Colonic mucosa (tissue), 4 donors: ENCODE measurements at places on chromosomes 7 and 10. TPM values are rescaled to one million over a fixed set of nuclear protein-coding genes. Genes with fewer than 3 reads are reported as not detected.

- no peak overlapping the region for H3K4me3 ChIP-seq
- H3K36me3 ChIP-seq: no peaks in the 10 kb centered on the region
- no peaks in the 10 kb centered on the region for H3K27me3 ChIP-seq
- DNase-seq: no peak
Measured at GRCh38 chr10:16612115-16612980, 90.7 kb upstream of the C1QL3 start.

- H3K36me3 ChIP-seq: no peaks in the 10 kb centered on the region
- no peak overlapping the region for H3K4me3 ChIP-seq
- no peaks in the 10 kb centered on the region for H3K4me1 ChIP-seq
- DNase-seq: no peak
Measured at GRCh38 chr7:13288516-13288915, 601.1 kb downstream of the ARL4A start.

DNA sequence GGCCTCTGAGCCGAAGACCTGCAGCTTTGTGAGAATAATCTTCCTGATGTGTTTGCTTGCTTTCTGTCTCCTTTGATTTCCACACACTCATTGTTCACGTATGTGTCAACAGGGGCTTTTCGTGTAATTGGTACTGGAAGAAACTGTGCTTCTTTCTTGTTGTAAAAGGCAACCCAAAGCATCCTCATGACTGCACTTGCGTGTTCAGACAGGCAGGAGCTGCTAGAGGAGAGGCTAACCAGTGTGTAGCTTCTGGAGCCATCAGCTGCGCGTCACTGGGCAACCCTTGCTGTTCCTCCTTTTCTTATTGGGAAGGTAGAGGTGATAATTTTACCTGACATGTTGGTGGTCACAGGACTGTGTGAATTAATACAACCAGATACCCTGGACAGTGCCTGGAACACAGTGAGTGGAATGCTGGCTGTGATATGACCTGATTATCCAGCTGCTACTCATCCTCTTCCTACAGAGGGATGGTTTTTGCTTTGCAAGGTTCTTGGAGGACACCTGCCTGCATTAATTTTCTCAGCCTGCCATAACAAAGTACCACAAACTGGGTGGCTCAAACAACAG lies 213.0 kb downstream of the ABCA13 start:
- no peaks in the 10 kb centered on the region for H3K27me3 ChIP-seq
- no peaks in the 10 kb centered on the region for H3K4me1 ChIP-seq
- no peaks in the 10 kb centered on the region for H3K36me3 ChIP-seq
- no peak overlapping the region for H3K27ac ChIP-seq
- H3K4me3 ChIP-seq: no peak overlapping the region

Gene MEOX2
- 0.42 TPM for total RNA-seq

DNA sequence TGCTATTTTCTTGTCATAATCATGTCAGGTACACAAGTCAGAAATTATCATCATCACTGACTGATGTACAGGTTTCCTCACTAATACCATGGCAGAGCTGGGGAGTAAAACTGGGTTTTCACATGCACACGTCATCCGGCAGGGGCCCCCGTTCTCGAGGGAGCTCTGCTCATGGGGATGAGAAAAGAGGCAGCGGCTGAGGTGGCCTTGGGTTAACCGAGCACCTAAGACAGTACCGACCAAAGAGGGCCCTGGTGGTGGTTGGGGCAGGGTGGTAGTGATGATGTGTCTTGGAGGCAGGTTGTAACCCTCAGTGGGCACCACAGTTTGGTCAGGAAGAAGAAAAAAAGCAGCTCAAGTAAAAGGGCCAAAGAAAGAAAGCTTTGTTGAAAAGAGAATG lies 12.1 kb upstream of the TRPV6 start:
- no peaks in the 10 kb centered on the region for H3K4me1 ChIP-seq
- H3K4me3 ChIP-seq: no peak overlapping the region
- H3K36me3 ChIP-seq: no peaks in the 10 kb centered on the region

Gene FAM25A
- total RNA-seq: not detected

DNA sequence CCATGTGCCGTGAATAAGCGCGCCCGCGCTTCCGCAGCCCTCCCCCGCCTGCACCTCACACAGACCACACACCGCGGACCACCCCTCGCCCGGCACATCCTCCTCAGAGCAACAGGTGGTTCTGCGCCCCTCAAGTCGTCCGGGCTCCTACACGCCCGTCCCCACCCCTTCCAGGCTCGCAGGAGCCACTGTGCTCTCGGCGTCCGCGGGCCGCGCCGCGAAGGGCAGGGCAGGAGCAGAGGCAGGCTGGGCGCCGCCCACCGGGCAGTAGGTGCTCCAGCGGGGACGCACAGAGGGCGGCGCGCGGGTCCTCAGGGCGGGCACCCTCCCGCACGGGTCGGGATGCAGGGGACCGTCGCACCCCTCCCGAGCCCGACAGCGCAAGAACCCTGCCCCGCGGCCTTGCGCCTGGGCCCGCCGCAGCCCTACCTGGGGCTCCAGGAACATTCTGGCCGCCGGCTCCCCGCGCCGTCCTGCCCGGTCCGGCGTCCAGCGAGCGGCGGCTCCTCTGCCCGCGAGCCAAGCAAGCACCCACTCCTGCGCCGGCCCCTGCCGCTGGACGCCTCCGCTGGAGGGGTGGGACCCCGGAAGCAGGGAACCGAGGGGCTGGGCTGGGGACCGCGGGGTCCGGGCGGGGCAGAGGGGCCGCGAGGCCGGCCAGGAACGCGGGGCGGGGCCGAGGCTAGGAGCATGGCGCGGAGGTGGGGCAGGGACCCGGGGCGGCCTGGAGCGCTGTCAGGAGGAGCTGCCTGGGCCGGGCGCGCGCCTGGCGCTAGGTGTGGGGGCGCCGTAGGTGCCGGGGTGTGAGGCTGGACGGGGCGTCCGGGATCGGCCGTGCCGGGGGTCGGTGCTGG lies 37.4 kb downstream of the RASGEF1A start:
- no peak overlapping the region for H3K27ac ChIP-seq
- DNase-seq: no peak
- H3K27me3 ChIP-seq: peaks cover 20% of the 10 kb centered on the region
- no peaks in the 10 kb centered on the region for H3K4me1 ChIP-seq
- no peaks in the 10 kb centered on the region for H3K36me3 ChIP-seq

GRCh38 chr10:43255634-43256431 lies 11.0 kb downstream of the RASGEF1A start:
- H3K27me3 ChIP-seq: no peaks in the 10 kb centered on the region
- no peaks in the 10 kb centered on the region for H3K36me3 ChIP-seq
- H3K4me1 ChIP-seq: no peaks in the 10 kb centered on the region
- no peak overlapping the region for H3K27ac ChIP-seq
- H3K4me3 ChIP-seq: no peak overlapping the region

Gene FBXL15
- total RNA-seq: 23.7 TPM

Gene FFAR4
- total RNA-seq: 44.2 TPM
